ENCODE measurements at places on chromosomes 12 and 14.

DNA sequence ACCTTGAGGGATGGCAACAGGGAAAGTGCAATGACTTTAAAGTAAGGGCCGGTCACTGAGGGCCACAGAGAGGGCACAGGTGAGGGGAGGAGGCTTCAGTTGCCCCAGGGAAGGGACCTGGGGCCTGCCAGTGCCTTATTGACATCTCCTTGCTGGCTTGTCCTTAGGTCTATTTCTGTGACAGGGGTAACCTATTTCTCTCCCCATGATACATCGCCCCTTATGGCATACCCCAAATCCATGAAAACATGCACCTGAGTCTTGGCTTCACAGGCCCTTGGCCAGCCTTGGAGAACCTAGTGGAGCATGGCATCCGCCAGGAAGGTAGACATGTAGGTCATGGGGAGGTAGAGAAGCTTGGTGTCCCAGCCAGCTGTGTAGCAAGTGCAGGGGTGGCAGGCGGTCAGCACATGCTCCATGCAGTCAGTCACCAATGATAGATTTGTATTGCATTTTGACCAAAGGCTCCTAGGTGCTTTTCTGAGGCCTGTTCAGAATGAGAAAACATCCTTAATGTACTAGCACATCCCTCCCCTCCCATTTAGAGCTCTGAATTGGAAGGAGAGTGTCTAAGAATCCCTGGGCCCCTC, 23.6 kb upstream of the RDH16 start:
- peak; percentile 70 for DNase-seq
- H3K4me1 ChIP-seq: peaks cover 1% of the 10 kb centered on the region
- H3K27ac ChIP-seq: no peak overlapping the region
- no peaks in the 10 kb centered on the region for H3K27me3 ChIP-seq
- no peaks in the 10 kb centered on the region for H3K36me3 ChIP-seq

GRCh38 chr14:78202163-78202562, 32.0 kb downstream of the NRXN3 start:
- no peak for DNase-seq
- no peak overlapping the region for H3K27ac ChIP-seq
- H3K4me3 ChIP-seq: no peak overlapping the region
- H3K27me3 ChIP-seq: no peaks in the 10 kb centered on the region
- H3K4me1 ChIP-seq: no peaks in the 10 kb centered on the region
- no peaks in the 10 kb centered on the region for H3K36me3 ChIP-seq

DNA sequence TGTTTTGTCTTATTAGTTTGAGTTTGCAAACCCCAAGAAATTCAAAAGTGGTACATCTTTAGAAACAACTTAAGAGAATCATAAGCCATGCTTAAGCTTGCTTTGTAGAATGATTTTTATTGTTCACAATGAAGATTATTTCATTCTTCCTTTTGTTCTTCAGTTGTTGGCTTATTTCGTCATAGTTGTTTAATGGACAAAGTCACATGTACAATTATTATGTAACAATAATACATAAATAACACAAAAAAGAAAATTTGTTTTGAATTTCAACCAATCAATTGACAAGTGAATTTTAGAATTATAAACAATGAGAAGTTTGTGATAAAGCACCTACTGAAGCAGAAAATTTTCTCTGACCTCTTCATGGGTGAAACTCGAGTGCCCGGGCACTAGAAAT, 111.8 kb upstream of the IGF1 start:
- H3K4me1 ChIP-seq: no peaks in the 10 kb centered on the region
- DNase-seq: no peak
- no peaks in the 10 kb centered on the region for H3K27me3 ChIP-seq

- no peaks in the 10 kb centered on the region for H3K27me3 ChIP-seq
- H3K36me3 ChIP-seq: no peaks in the 10 kb centered on the region
- no peak overlapping the region for H3K27ac ChIP-seq
These were observed 26.6 kb downstream of the ASCL4 start for GRCh38 chr12:107801150-107801549.

GRCh38 chr12:26247873-26248272, 52.5 kb downstream of the SSPN start:
- H3K27me3 ChIP-seq: no peaks in the 10 kb centered on the region
- H3K4me1 ChIP-seq: no peaks in the 10 kb centered on the region
- no peak overlapping the region for H3K4me3 ChIP-seq
- H3K27ac ChIP-seq: no peak overlapping the region
- no peak for DNase-seq
- H3K36me3 ChIP-seq: no peaks in the 10 kb centered on the region

DNA sequence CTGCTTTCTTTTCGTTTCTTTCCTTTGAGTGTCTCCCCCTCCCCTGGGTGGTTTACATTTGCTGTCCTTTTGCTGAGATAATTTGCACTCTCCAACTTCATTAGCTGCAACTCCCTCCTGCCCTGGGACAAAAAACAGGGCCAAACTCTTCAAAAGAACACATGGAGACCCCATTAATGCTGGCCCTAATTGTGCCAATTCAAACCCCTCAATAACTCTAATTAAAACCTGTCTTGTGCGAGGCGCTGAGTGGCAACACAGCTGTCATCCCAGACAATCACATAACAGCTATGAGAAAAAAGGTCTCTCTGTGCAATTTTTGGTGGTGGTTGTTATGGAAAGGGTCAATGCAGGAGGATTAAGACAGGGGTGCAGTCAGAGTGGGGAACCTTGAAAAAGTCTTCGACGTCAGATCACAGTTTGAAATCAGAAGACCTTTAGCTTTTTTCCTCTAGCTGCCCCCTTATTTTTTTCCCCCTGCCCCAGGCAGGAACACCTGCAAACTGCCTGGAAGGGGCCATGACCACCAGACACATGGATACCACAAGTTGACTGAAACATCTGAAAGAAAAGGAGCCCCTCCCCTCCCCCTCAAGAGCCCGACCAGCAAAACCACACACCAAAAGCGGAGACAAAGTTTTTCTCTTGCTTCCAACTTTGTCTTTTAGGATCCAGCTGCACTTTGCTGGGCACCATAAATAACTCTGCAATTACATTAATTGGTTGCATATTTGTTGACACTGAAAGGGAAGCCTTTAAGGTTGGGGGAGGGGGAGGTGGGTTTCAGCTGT, 26.5 kb upstream of the SMOC1 start:
- H3K27ac ChIP-seq: no peak overlapping the region
- no peak overlapping the region for H3K4me3 ChIP-seq
- DNase-seq: no peak
- H3K27me3 ChIP-seq: no peaks in the 10 kb centered on the region

GRCh38 chr12:13661005-13661887, 320.2 kb downstream of the GRIN2B start:
- H3K27ac ChIP-seq: no peak overlapping the region
- no peaks in the 10 kb centered on the region for H3K4me1 ChIP-seq
- no peak overlapping the region for H3K4me3 ChIP-seq
- H3K36me3 ChIP-seq: no peaks in the 10 kb centered on the region

DNA sequence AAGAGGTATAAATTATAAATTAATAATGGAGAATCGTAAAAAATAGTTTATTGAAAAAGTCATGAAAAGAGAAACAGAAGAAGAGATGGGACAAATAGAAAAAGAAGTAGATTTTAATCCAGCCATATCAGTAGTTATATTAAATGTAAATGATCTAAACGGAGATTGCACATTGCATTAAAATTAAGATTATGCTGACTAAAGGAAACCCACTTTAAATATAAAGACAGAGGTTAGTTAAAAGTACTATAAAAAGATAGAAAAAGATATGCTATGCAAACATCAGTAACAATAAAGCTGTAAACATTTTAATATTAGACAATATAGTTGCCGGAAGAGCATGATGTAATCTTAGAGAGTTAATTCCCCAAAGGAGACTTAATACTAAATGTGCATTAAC, 5.4 kb upstream of the MBIP start:
- no peak for DNase-seq
- no peaks in the 10 kb centered on the region for H3K27me3 ChIP-seq
- no peaks in the 10 kb centered on the region for H3K4me1 ChIP-seq
- H3K4me3 ChIP-seq: no peak overlapping the region

DNA sequence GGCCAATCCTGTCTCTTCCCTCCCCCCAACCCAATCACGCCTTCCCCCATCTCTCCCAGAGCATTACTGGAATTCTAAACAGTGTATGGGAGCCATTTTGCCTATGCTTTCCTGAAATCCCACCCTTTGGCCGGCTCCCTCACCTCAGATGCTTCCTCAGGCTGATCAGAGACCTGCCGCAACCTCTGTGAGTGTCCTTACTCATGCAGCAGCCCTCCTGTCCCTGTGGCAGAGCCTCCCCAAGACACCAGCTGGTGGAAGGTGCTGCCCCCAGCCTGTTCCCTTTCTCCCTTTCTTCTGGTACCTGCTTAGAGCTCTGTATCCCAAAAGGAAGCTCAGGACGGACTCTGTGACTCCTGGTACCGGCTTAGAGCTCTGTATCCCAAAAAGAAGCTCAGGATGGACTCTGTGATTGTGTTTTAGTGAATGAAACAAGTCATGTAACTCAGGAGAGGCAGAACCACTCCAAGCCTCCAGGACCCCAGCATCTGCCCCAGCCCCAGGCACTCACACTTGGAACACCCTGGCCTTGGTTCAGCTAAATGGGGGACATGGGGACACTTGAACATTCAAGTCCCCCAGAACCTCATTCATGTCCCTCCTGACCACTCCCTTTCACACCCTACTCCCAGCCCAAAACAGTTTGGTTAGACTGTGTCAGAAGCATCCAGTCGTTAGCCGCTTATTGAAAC, 29.3 kb upstream of the RIN3 start:
- no peaks in the 10 kb centered on the region for H3K27me3 ChIP-seq
- peak; percentile 61 for DNase-seq
- H3K4me3 ChIP-seq: no peak overlapping the region
- H3K36me3 ChIP-seq: no peaks in the 10 kb centered on the region
- no peak overlapping the region for H3K27ac ChIP-seq

DNA sequence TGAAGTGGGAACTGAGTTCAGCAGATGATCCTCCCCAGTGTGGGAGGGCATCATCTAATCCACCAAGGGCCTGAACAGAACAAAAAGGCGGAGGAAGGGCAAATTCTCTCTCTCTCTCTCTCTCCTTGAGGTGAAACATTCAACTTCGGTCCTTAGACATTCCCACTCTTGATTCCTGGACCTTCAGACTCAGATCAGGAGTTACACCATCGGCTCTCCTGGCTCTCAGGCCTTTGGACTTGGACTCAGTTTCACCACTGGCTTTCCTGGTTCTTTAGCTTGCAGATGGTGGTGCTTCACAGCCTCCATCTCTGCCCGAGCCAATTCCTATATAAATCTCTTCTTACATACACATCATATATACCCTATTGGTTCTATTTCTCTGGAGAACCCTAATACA, 73.2 kb downstream of the SPPL3 start:
- no peaks in the 10 kb centered on the region for H3K36me3 ChIP-seq
- peaks cover 60% of the 10 kb centered on the region for H3K4me1 ChIP-seq
- H3K27me3 ChIP-seq: no peaks in the 10 kb centered on the region
- no peak overlapping the region for H3K27ac ChIP-seq
- no peak for DNase-seq

DNA sequence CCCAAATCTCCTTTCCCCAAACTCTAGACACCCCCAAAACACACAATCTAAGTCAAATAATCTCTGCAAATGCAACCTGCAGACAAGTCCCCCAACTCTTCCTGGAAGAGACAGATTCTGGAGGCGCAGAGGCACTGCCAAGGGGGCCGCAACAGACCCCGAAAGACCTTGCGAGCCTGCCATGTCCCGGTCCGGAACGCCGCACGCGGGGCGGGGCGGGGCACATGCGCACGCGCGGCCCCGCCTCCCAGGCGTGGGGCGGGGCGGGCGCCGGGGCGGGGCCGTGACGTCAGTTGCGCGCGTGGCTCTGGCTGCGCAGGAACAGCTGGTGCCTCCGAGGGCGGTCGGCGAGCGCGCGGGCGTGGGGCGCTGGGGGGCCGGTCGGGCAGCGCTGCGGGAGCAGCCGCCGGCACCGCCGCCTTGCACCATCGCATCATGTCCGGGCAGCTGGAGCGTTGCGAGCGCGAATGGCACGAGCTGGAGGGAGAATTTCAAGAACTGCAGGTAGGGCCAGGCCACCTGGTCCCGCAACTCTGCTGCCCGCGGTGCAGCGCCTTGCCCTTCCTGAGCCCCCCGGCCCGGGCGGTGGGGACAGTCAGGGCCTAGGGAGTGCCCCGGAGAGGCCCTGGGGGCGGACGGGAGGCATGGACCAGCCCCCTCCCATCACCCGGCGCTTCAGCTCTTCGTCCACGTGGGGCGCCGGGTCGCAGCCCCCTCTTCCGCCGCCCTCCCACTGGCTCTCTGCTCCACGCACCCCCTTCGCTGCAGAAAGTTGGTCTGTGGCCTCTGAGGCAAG, at the start of gene TMEM120B:
Gene TMEM120B (plus strand): TSS at position 292 of the 796 bp plus-strand sequence. CDS start 144 bp downstream, at position 436.
- no peaks in the 10 kb centered on the region for H3K27me3 ChIP-seq
- H3K4me1 ChIP-seq: peaks cover 40% of the 10 kb centered on the region
- no peak for DNase-seq
- peak within 1 kb of the TSS; percentile 80 for H3K4me3 ChIP-seq

DNA sequence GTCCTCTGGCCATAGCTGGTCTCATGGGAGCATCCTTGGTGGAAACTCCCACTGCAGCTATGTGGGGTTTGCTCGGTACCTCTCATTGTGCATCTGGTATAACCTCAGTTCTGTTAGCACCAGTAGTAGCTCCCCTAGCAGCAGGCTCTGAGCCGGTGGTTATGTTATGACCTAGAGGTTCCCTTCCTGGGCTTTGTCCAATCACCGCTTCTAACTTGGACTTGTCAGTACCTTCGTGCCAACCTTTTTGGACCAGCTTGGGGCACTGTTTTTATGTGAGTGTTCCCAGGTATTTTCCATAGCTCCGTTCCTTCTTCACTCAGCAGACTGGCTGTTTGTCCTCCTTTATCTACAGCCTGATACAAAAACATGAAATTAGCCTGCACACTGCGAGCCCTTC, 55.7 kb downstream of the ATG14 start:
- no peaks in the 10 kb centered on the region for H3K36me3 ChIP-seq
- no peak overlapping the region for H3K27ac ChIP-seq
- DNase-seq: peak; percentile 79
- H3K4me3 ChIP-seq: no peak overlapping the region
- no peaks in the 10 kb centered on the region for H3K27me3 ChIP-seq
- H3K4me1 ChIP-seq: peaks cover 13% of the 10 kb centered on the region

GRCh38 chr12:94255006-94255405, 106.6 kb downstream of the PLXNC1 start:
- peak overlapping the region; percentile 37 for H3K27ac ChIP-seq
- DNase-seq: no peak
- no peaks in the 10 kb centered on the region for H3K36me3 ChIP-seq
- no peaks in the 10 kb centered on the region for H3K27me3 ChIP-seq
- no peaks in the 10 kb centered on the region for H3K4me1 ChIP-seq

DNA sequence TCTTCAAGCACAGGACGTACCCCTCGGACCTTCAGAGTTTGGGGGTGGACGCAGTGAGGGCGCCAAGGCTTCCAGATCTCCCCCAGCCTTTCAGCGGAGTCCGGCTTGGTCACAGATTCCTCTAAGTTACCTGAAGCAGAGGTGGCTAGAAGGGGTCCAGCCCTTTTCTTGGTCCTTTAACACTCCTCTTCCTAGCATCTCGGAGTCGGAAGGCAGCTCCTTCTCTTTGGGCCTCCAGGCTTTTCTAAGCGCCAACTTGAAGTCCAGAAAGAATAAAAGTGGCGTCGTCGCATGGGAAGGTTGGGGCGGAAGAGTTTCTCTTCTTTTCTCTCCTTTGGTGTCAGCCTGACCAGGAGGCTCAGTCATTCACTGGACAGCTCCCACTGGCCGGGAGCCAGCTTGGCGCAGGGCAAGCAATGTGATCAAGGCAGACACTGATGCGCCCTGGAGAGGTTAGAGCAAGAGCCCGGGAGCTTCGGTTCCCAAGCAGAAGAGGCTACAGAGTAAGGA, 9.6 kb downstream of the OR6S1 start:
- H3K27ac ChIP-seq: no peak overlapping the region
- no peaks in the 10 kb centered on the region for H3K27me3 ChIP-seq
- peaks cover 28% of the 10 kb centered on the region for H3K4me1 ChIP-seq
